Cerebellum (tissue), 4 donors: ENCODE measurements at places on chromosomes 1 and 21.

DNA sequence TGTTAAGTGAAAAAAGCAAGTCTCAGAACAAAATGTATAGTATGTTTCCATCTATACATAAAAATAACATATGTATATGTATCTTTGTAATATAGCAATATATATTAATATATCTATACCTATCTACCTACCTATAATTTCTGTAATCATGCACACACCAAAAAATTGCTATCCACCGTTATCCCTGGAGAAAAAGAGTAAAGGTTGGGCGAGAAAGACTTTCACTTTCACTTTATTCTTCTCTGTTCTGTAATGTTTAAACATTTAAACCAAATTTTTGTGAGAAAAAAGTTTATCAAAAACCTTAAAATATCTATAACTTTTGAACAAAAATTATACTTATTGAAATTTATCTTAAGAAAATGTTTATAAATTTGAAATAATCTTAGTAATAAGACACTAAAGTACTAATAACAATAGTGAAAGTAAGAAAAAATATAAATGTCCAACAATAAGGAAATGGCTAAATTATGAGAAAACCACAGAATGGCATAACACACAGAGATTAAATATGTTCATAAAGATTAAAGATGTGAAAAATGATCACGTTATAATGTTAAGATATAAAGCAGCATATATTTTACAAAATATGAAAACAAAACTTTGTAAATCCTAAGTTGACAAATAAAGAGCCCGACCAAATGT, 74.0 kb upstream of the LRRC53 start:
- DNase-seq, result no peak

GRCh38 chr1:41093826-41094225, 72.3 kb upstream of the SLFNL1 start:
- no peak for DNase-seq

DNA sequence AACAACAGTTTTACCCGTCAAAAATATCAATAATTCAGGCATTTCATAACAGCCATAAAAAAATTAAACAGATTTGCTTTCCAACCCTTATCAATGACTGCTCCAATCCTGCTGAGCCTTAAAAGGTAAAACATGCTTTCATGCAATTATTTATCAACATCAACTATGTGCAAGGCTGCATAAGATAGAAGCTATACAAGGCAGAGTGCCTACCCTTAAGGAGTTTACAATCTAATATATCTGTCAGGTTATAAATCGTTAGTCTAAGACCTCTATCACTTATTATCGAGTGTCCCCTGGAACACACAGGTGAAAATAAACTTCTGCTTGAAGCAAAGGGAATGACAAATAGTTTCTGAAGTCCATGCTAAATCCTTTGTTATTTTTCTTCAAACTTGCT, 1.8 kb downstream of the ERRFI1 start:
- DNase-seq, result no peak

- no peak for DNase-seq
Measured at GRCh38 chr1:29962831-29963247, 726.5 kb downstream of the PTPRU start.

GRCh38 chr1:165635823-165636222, 4.8 kb downstream of the MGST3 start:
- DNase-seq, result no peak

- DNase-seq, result no peak
Measured at GRCh38 chr21:34192646-34193285, 119.4 kb downstream of the MRPS6 start.

GRCh38 chr1:47935856-47936255, 61.3 kb downstream of the TRABD2B start:
- peak; percentile 27 for DNase-seq

- DNase-seq, result peak; percentile 28
Measured at GRCh38 chr1:9410737-9411297, 118.1 kb downstream of the SPSB1 start.

DNA sequence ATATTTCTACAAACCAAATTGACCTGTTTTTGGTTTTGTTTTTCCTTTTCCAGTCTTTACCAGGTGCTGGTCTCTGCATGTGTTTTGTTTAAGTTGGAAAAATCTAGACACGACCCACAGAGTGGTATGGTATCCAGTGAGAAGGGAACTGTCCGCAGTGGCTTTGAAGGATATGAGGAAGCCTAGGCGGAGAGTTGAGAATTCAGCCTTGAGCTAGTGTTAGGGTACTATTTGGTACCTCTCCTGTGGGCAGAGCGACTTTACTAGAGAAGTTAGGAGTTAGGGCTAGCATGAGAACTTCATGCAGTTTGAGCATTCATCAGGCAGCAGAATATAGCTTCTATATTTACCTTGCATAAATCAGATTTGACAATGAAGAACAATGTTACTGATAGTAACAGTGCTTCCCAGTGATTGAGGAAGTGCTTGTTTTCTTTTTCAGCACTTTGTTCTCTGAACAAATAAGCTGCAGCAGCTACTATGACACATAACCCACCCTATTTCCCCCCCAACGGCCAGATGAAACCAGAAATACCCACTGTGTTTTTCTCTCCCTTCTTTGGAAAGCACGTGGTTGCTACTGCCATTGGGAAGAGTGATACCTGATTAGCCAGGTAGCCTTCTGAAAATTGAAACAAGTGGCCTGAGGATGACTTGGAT, 19.0 kb downstream of the MRPS6 start:
- DNase-seq, result no peak

DNA sequence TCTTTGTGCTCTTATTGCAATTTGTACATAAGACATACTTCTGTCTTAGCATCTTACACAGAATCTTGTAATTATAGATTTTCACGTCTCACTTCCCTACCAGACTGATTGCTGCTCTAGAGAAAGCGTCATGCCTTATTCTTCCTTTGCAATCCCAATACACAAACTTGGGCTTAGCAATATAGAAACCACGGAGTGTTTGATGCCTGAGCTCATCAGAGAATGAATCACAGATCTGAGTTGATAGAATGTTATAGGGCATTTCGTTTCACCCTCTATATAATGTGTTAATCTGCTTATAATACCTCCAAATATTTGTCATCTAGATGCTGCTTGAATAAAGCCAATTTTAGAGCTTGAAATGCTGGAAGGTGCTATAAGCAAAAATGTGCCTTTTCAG, 6.6 kb downstream of the FMO1 start:
- DNase-seq, result no peak

GRCh38 chr1:63638875-63639274, 45.7 kb downstream of the PGM1 start:
- DNase-seq, result no peak

GRCh38 chr1:29963946-29964345, 727.6 kb downstream of the PTPRU start:
- DNase-seq, result no peak

DNA sequence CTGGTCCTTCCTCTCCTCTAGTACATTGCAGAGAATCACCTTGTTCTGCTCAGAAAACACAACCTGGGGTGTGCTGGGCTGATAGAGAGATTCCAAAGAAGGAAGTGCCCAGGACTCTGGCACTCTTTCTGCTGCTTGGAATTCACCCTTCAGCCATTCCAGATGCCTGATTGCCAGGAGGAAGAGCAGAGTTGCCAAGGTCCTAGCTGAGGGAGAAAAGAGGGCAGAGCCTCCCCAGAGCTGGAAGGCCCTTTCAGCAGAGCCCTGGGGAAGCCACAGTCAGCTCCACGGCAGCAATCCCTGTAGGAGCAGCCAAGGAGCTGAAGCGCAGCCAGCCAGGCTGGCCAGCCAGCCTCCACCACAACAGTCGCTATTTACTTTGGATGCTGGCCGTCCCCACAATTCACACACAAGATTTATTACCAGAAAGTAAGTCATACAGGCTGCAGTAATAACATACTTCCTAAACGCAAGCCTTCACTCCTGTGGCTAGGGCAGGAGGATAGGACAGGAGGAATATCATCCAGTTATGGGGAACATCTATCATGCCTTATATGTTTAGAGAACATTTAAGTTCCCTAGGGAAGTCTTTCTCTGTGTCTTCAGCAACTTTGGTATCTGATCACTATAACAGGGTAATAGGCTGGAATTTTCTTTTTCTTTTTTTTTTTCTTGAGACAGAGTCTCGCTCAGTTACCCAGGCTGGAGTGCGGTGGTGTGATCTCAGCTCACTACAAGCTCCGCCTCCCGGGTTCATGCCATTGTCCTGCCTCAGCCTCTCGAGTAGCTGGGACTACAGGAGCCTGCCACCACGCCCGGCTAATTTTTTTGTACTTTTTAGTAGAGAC, 36.6 kb upstream of the SLC44A3 start:
- DNase-seq, result peak; percentile 30

GRCh38 chr1:89884718-89885596, 64.1 kb downstream of the LRRC8D start:
- DNase-seq, result no peak

DNA sequence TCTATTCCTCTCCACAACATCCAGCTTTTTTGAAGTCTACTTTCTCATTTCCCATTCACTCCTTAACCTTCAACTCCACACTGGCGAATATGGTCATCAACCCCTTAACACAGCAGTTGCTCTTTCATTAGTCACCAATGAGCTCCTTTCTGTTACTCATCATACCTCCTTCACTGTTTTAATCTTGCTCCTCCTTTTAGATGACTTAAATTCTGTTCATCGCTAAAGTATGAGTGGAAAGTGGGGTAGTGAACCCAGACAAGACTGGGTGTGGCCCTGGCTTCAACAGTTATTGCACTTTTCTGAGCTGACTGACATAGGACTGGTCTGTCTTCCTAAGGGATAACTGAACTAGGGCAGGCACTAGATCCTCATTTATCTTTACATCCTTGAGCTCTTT, 51.3 kb downstream of the AKT3 start:
- no peak for DNase-seq
